NCI-H187 (cell line): ENCODE measurements at places on chromosomes 11 and 22.

DNA sequence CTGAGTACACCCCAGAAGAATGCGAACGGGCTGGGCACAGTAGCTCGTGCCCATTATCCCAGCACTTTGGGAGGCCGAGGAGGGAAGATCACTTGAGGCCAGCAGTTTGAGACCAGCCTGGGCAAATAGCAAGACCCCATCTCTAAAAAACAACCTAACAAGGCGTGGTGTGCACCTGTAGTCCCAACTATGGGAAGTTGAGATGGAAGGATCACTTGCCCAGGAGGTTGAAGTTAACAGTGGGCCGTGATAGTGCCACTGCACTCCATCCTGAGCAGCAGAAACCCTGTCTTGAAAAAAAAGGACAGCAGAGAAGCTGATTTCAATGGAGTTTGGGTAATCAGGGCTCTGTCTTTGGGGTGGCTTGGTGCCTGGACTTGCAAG is 3.3 kb downstream of the RPLP2 start:
- no peak for DNase-seq

- DNase-seq, result no peak
Observed at GRCh38 chr11:5992150-5992549, 5.4 kb upstream of the OR52L1 start.

DNA sequence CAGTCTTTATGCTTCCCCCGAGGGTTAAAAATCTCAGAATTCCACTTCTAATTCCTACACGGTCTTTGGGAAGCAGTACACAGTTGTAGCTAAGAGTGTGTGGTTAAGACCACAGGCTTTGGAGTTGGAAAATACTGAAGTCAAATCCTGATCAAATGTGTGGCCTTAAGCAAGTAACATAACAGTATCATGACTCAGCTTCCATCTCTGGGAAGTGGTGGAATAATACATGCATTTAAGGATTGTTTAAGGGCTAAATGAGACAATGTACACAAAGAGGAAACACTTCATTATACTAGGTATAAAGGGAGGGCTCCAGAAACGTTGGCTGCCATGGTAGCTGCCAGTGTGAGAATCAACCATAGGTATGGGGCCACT is 71.5 kb downstream of the FAT3 start:
- no peak for DNase-seq

DNA sequence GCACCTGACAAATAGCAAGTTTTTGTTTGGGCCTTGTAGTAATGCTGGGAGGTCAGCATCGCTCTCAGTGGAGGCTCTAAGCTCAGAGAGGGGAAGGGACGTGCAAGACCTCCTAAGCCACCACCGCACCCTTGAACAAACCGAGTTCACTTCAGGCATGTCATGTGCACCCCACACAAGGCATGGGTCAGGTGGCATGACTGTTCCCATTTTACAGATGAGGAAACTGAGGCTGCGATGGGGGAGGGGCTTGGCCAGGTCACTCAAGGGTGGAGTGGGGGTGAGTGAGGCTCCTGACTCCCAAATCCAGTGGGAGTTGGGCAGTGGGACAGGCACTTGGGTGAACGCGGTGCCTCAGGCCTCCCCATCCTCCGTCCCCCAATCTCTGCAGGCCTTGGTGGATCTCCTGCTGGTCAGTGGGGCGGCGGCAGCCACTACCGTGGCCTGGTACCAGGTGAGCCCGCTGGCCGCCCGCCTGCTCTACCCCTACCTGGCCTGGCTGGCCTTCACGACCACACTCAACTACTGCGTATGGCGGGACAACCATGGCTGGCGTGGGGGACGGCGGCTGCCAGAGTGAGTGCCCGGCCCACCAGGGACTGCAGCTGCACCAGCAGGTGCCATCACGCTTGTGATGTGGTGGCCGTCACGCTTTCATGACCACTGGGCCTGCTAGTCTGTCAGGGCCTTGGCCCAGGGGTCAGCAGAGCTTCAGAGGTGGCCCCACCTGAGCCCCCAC is 11.2 kb downstream of the TSPO start:
- no peak for DNase-seq

DNA sequence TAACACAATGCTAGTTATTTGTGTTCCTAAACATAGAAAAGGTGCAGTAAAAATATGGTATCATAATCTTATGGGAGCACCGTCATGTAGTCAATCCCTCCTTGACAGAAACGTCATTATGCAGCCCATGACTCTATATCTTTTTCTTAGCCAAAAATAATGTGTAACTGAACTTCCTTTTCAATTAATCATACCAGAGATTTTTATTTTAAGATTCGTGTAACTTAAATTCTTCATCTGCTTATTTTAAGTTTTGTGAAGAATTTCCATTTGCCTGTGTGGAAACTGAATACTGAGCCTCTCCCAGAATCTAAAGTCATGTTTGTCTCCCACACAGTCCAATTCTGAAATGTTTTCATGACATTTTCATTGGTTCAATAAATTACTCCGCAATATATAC is 699.1 kb downstream of the KCNA4 start:
- DNase-seq, result no peak

GRCh38 chr11:31798057-31798553 is 13.0 kb downstream of the PAX6 start:
- DNase-seq, result no peak

DNA sequence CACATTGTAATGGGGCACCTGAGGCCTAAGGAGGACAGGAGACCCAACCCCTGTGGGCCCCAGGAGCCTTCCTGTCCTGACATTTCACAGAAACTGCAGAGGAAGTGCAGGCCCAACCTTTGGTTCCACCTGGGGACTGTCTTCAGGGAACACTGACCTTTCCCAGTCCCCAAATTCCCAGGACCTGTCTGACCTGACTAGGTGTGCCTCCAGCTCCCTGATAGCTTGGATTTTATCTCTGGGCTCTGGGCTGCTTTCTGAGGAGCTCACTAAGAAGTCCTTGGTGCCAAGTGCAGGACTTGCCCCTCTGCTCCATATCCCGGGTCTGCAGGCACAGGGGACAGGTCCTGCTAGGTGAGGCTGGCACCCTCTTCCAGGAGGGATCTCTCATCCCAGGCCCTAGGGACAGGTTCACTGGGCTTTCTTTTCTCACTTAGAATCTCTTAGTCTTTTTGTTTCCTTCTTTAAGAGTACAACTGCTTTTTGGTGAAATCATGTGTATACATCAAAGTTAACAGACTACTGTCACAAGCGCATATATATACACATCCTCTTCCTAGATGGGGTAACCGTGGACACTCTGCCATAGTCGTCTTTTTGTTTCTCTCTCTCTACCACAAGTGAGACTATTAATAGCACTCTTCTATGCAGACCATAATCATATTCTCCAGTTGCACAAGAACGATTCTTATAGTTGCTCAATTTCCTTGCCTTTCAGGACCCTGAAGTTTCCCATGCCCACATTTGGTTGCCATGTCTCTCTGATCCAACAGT is 72.0 kb upstream of the IGLL5 start:
- DNase-seq, result no peak

DNA sequence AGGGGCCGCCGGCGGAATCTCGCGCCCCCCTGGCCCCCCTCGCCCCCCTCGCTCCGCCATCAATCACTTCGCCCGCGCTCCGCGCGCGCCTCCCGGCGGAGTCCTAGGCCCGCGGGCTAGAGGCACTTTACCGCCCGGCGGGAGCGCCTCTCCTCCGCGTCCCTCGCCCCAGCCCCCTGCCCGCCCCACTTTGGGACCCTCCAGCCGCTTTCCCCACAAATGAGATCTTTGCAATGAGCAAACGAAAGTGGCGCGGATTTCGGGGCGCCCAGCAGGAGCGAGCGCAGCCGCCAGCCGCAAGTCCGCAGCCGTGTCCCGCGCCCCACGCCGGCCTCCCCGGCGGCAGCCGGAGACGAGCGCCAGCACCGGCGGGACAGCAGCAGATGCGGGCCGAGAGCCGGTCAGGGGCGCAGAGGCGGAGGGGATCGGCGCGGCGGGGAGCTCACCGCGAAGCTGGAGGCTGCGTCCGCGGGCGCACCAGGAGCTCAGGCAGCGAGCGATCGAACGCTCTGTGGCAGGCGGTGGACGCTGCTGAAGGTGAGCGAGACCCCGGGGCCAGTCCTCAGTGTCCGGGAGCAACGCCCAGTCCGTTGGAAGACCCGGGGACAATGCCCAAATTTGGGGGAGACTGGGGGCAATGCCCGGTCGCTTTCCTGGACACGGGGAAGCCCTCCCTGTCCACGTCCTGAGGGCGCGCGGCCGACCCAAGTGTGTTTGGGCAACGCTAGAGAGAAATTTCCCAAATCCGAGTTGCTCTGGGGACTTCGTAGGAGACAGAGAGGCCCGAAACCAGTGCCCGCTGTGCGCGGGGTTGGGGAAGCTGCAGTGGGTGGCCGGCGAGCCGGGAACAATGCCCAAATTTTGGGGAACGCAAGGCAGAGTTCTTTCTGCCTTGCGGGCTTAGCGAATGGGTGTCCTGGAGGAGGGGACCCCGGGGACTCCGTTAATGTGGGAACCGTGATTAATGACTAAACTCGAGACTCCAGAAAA is 1.5 kb upstream of the IGF2 start:
- no peak for DNase-seq

DNA sequence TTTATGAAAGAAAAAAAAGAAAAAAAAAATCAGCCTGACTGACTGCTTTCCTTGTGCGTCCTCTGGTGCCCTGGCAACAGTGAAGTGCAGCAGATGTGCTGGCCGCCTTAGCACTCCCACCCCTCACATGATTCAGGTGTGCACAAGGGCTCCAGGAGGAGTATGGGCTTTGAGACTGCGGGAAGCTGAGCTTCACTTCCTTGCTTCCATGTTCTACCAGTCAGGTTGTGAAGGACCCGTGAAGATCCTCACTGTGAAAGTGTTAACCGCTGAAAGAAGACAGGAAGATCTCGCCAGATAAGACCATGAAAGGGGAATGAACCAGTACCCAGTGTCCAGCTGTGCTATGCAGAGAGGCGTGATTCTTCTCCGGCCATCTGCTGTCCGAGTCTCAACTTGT is 48.2 kb downstream of the HIRA start:
- DNase-seq, result no peak

GRCh38 chr22:31148488-31148887 is 8.2 kb upstream of the PLA2G3 start:
- no peak for DNase-seq

DNA sequence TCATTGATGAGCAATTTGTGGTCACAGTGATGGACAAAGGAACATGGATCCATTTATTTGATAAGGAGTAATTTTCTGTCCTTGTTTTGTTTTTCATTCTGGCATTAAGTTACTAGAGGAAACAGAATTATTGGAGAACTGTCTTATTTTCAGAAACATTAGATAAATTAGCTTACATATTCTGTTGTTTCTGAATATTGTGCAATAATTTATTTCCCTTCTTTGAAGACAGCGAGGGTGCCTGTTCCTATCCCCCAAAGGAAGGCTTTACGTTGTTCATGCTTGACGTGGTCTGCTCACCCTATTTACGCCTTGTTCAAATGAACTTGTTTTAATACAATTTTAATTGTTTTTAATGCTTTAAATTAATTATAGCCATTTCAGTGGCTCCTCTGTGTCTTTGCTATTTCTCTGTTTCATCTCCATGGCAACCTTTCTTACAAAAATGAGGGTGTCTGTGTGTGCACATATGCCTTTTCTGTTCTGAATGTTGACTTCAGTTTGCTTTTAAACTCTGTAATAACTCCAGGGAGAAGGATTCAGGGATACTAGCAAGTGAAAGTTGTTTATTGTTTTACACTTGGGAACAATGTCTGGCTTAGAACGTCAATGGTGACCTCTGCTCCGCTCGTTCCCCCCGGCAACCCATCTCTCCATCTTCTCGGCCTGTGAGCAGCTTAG is 138.3 kb upstream of the PLET1 start:
- DNase-seq, result no peak

GRCh38 chr11:93623179-93623578 is 38.3 kb upstream of the CEP295 start:
- DNase-seq, result no peak

- DNase-seq, result no peak
Observed at GRCh38 chr11:18457450-18457849, 1.8 kb downstream of the LDHAL6A start.

GRCh38 chr22:46738647-46739093 is 618 bp upstream of the CERK start:
- DNase-seq, result no peak

DNA sequence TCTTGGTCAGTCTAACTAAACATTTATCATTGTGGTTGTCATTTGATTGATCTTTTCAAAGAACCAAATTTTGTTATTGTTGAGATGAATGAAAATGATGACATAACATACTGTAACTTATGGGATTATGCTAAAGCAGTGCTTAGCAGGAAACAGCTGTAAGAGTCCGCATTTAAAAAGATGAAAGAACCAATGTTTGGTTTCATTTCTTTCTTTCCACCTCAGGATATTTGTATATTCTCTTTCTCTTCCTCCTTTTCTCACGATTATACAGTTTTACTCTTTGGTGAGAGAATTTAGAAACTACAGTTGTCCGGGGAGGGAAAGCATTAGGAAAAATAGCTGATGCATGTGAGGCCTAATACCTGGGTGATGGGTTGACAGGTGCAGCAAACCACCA is 23.1 kb downstream of the PIH1D2 start:
- DNase-seq, result no peak

- DNase-seq, result no peak
Observed at GRCh38 chr22:44576311-44577260, 78.6 kb upstream of the RTL6 start.
